NCI-H1048 (cell line): ENCODE measurements at places on chromosomes 7 and 10.

DNA sequence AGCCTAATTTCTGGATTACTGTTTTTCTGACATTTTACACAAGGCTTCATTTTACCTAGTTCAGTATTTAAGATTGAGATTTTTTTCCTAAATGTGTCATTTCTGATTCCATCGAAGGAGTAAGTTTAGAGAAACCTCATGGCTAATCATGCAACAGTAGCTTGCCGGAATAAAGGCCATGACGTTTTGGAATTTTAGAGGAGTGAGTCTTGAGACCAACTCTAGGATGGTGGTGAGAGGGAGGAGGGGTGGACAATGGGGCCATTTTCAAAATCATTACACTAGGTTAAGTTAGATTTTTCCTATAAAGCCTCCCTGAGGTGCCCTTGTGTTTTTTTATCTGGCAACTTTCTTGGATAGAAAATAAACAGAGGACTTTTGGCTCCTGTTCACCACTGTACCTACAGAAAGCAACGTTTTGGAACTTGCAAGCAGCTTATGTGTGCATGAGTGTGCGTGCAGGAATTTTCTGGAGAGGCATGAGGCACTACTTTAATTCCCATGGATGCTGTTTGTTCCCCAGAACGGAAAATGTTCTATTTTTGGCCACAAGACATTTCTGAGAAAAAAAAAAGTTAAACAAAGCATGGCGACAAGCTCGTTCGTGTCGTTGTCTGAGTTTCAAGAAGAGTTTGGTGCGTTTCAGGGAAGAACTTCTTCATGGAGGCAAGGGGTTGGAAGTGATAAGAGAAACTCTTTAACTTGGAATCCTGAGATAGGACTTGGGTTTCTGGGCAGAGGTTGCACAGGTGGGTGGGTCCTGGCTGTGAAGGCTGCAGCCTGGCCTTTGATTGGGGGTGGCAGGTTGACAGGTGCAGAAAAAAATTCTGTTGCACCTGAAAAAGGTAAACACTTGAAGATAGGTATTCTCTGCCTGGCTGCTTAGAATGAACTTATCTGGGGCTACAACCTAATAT, 178.1 kb downstream of the PTEN start:
- DNase-seq = no peak

DNA sequence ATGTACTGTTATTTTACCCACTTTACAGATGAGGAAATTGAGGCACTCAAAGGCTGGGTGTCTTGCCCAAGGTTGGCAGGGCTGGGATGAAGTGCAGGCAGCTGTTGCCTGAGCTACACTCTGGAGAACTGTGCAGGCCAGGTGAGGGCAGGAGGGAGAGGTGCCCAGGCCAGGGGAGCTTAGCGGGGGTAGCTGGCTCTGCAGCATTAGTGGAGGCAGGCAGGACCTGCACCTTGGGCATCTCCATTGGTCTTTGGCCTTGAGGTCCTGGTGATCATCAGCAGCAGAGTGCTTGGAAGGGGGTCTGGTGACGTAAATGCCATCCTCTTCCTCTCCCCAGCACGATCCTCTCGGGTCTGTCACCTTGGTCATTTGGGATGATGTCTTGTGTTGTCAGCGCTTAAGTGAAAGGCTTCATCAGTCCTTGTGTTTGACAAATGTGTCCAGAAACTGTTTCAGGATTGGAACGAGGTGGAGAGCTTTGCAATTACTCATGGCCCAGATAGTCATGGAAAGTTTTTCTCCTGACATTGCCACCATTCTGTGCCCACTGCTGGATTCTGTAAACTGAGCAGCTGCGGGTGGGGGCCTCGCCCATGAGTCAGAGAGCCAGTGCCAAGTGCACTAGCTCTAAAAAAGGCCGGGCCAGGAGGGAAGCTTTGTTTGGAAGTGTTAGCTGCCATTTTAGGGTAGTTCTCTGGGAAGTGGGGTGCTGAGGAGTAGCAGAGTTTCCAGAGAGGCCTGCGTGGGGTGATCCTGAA, 47.6 kb downstream of the TSPAN15 start:
- DNase-seq = no peak

GRCh38 chr7:135463908-135464307, 46.0 kb downstream of the CNOT4 start:
- no peak for DNase-seq

GRCh38 chr10:114274616-114275453, 35.8 kb downstream of the VWA2 start:
- DNase-seq = no peak

- DNase-seq = no peak
These were observed 202.8 kb upstream of the CXCL12 start for GRCh38 chr10:44587488-44588318.
